SK-N-DZ (cell line): ENCODE measurements at places on chromosomes 16 and 17.

GRCh38 chr16:8565498-8565897 lies 24.8 kb downstream of the TMEM114 start:
- DNase-seq = peak; percentile 16

DNA sequence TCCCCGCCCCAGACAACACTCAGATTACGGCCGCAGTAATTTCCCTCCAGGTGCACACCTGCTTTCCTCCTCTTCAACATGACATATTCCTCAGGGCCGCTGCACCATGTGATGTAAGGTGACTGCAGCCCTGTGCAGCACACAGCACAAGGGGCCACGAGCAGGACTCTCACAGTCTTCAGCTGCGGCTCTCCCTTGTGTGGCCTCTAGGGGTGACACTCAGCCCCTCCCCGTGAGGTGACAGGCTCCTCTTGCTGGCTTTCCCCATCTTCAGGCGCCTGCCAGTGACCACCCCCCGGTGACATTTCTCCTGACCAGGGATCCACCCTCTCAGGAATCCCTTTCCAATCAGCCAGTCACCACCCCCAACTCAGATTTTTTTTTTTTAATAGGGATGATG lies 31.3 kb upstream of the ABCC3 start:
- DNase-seq = peak; percentile 52

DNA sequence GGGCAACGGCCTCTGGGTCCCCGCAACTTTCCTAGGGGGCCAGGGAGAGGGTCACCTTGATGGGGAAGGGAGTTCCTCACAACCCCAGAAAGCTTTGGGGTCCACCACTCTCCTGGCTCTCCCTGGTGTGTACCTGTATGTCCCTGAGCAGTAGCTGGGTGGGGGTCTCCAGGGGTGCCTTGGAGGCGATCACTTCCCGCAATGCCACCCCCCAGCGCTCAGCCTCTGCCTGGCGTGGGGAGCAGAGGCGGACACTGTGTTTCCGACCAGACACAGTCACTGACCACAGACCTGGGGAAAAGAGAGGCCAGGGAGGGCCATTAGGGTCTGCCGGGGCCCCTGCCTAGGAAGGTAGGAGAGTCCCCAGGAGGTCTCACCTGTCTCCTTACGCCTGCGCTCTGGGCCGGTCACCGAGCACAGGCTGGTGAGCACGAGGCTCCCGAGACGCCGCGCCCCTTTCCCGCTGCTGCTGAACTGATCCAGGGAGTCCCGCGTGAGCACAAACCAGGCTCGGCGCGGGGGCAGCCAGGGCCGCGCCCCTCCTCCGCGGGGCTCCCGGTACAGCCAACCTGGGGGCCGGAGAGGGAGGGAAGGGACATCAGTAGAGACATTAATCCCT lies 3.4 kb downstream of the PLEKHH3 start:
- DNase-seq = no peak

GRCh38 chr17:46049656-46050055 lies 50.6 kb downstream of the STH start:
- DNase-seq = no peak
